ENCODE measurements at places on chromosomes 3 and 15. TPM values are rescaled to one million over a fixed set of nuclear protein-coding genes. Genes with fewer than 3 reads are reported as not detected.

The MEX3B gene
- total RNA-seq = 2.0 TPM

DNA sequence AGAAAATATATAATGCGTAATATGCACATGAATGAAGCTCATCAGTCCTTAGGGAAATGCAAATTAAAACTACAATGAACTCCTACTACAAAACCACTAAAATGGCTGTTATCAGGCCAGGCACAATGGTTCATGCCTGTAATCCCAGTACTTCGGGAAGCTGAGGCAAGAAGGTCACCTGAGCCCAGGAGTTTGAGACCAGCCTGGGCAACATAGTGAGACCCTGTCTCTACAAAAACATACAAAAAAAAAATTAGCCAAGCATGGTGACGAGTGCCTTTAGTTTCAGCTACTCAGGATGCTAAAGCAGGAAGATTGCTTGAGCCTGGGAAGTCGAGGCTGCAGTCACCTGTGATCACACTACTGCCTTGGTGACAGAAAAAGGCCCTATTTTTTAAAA lies 85.2 kb downstream of the MAP4 start:
- DNase-seq = no peak

DNA sequence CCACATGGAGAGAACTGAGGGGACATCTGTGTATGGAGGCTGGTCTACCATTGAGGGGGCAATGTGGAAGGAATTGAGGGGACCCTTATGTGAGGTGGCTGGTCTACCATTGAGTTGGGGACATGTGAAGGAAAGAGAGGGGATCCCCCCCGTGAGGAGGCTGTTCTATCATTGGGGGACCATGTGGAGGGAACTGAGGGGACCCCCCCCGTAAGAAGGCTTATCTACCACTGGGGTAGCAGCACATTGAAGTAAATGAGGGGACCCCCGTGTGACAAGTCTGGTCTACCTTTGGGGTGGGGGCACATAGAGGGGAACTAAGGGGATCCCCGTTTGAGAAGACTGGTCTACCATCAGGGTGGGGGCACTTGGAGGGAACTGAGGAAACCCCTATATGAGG lies 158.0 kb downstream of the FBLN2 start:
- DNase-seq = no peak

DNA sequence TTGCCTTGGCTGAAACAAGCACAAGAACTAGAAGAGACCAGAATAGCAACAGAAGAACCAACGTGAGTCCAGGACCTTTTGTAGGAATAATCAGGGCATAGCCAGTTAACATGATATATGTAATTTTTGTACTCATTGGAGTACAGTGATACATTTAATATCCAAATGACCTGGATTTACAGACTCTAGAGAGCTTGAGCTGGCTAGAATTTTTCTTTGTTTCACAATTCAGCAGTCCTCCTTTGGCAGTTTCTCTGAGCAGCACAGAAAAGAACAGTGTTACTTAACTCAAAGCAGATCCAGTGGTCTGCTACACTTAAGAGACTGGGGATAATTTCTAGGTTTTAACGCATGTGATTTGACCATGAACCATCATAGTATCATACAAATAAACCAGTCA lies 245.7 kb downstream of the ADAMTSL3 start:
- no peak for DNase-seq

GRCh38 chr3:8657804-8658305 lies 13.3 kb upstream of the SSUH2 start:
- DNase-seq = no peak

DNA sequence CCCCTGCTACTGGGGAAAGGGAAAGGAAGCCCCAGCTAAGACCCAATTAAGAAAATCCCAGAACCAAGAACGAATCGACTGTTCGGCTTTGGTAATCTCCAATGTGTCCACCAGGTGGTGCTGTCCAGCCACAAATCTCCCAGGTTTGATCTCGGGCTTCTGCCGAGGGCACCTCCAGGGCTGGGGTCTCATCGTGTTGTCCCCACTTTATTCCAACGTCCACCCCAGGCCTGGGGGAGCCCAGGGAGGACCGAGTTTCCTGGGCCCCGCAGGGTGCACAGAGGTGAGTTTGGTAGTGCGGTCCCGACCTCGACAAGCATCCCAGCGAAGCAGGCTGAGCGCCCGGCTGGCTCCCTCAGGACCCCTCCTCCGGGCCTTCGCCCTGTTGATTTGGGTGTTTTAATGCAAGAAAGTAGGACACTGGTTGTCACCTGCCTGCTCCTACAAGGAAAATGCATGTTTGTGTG lies 185.1 kb downstream of the GOLGA6L6 start:
- DNase-seq = peak; percentile 61

GRCh38 chr15:60681353-60681752 lies 202.4 kb upstream of the ICE2 start:
- DNase-seq = no peak

GRCh38 chr3:18825665-18826064 lies 322.6 kb upstream of the KCNH8 start:
- no peak for DNase-seq

The LDHAL6B gene
- total RNA-seq = not detected

The GOLGA6B gene
- total RNA-seq = not detected

GRCh38 chr15:34336991-34337556 lies 507 bp downstream of the SLC12A6 start:
- DNase-seq = no peak

GRCh38 chr3:53129344-53129743 lies 891 bp downstream of the RFT1 start:
- no peak for DNase-seq

- DNase-seq = no peak
These were observed 12.1 kb upstream of the VPS39 start for GRCh38 chr15:42220216-42220615.

- DNase-seq = peak; percentile 30
These were observed 234.5 kb upstream of the ICE2 start for GRCh38 chr15:60713119-60714084.

DNA sequence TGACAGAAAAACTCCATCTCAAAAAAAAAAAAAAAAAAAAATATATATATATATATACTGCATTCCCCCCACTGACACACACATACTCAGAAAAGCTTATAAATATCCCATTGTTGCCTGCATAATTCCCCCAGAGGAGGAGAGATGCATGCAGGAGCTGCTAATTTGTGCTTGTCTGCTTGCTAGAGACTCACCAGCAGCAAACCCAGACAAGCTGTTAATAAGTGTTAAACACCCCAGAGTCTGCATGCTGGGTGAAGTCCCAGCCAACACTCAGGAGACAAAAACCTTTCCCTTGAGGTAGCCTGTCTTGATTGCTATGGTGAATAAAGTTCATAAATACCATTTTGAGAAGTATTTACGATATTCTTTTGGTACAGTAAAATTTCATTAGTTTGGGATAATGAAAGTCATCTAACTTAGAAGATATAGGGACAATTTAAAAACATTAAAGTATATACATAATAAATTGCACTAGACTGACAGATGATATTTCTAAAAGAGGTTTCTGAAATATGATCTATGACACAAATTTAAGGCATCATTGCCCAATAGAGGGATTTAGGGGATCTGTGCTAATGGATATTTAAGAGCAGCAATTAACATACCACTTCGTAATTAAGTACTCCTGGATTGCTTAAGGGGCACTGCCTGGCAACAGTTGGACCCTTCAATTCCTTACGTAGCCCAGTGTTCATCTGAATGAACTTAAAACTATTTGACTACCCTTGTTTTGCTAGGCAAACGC lies 400.0 kb upstream of the C2CD4B start:
- DNase-seq = no peak

- no peak for DNase-seq
These were observed 143.4 kb upstream of the KBTBD8 start for GRCh38 chr3:66854601-66855151.

The CNTN4 gene
- total RNA-seq = 3.7 TPM

The TNFSF10 gene
- 18.6 TPM for total RNA-seq

- no peak for DNase-seq
These were observed 853.7 kb downstream of the MCTP2 start for GRCh38 chr15:95085056-95085455.

DNA sequence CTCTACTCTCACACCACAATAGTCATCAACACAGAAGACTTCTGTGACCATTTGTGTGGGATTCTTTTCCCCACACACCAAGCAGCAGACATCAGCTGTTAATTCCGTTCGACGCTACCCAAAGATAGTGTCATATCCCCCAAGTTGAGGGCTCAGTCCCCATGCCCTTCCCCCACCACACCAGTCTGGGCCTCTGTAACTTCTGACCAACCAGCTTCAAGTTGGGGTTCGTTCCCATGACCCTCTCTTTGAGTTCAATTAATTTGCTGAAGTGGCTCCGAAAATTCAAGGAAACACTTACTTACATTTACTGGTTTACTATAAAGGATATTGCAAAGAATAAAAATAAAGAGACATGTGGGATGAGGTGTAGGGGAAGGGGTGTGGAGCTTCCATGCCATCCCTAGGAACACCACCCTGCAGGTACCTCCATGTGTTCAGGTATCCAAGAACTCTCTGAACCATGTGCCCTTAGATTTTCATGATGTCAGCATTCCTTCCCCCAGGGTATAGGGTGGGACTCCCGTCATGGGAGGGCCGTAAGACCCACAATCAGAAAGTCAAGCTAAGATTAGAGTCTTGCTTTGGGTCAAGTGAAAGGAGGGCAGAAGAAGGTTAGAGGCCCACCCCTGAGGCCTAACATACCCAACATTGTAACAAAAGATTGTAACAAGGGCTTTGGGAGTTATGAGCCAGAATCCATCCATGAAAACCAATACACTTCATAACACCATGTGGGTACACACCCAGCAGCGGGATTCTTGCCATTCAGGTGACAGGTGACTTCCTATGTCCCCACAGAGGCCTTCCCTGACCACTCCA lies 82.7 kb downstream of the BTLA start:
- no peak for DNase-seq

Data from left cardiac atrium (tissue), 4 donors.